ENCODE measurements at places on chromosomes 2 and 18.

GRCh38 chr2:138476940-138477339 lies 24.6 kb upstream of the SPOPL start:
- peak; percentile 10 for DNase-seq

DNA sequence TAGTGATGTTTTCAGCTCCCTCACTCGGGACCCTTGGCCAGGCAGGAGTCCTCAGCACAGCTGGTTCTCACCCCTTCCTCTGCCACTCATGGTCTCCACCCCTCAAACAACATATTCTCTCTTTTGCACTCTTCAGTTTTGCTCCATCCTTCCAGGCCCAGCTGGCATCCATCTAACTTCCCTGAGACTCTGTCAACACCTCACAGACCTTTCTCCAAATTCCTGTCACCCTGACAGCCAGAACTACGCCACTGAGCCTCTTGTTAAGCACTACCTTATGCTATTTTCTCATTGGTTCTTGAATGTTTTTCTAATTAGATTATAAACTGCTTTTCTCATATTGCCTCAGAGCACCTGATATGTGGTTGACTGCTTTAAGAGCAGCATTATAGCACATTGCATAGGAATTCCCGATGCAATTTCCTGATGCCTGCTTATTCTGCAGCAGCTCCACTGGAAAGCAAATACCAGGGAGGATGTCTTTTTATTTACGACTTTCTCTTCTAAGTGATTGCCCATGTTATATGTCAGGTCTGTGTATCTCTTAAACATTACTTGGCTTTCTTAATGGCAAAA lies 12.4 kb upstream of the INO80C start:
- no peak for DNase-seq

DNA sequence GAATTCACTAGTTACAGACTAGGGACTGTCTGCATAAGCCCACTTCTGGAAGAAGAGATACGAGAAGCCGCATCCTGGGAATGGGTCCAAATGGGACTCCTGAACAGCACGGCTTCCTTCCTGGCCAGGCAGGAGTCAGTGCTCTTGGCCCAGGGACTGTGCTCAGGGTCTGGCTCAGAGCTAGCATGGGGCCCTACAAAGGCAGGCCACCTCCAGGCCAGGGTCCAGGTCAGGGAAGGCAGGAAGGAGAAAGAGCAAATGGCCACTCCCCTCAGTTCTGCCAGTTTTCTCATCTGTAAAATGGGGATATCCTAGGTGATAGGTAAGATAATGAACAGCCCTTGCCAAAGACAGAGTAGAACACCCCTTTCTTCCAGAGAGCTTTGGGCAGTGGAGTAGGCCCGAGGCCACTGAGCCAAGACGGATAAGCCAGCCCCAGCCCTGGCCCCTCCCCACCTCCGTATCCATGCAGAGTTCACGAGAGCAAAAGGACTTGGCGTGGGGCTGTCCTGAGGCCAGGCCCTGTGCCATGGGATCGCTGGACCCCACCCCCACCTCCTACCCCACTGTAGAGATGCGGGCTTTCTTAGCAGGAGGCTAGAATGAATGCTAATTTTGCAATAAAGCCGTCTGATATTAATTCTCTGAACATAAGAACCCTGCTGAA lies 190.1 kb downstream of the MGAT5 start:
- DNase-seq, result no peak

DNA sequence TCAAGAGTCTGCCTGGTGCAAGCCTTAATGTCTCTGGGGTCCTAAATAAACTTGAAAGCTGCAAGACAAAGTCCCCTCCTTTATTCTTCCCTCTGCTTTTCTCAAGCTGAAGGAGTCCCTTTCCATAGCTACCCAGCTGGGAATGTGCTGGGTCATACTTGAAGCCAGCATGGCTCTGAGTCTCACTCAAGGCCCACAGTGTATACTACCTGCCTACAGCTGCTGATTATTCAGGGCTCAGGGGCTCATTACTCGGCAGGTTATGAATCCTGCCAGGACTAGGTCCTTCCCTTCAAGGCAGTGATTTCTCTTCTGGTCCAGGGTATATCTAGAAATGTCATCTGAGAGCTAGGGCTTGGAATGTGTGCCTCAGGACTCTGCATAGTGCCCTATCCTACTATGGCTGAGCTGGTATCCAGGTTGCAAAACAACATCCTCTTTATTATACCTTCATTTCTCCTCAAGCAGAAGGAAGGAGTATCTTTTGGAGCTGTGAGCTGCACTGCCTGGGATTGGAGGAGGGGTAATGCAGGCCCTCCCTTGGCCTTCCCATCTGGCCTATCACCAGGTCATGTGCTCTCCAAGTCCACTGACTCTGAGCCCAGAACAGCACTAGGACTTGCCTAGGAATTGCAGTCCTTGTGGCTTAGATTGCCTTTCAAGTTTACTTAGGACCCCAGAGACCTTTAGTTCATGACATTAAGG lies 22.3 kb downstream of the IL1RN start:
- DNase-seq, result no peak

DNA sequence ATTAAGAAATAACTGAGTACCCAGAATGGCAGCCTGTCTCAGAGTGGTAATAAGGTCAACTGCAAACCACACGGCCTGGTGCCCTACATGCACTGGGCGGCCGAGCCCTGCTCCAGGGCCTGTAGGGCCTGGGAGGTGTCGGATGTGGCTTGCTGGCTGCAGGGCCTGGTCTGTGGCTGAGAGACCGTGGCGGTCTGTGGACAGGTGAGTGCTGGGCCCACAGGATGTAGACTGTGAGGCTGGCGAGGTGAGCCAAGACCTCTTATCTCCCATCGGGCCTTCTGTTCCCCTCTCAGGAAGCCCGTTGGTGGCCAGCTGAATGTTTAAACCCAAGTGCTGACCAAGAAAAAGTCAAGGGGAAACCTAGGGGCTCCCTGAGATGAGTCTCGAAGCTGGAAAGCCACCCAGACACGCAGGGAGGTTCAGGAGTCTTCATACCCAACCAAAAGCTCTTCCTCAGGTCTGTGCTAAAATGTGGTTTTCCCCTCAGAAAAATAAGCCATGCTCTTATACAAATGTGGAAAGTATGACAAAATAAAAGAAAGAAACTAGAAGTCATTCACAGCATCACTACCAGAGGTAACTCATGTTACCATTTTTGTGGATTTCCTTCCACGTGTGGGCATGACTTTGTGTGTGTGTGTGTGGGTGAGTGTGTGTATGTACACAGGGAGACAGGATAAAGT lies 47.7 kb upstream of the CTDP1 start:
- no peak for DNase-seq

DNA sequence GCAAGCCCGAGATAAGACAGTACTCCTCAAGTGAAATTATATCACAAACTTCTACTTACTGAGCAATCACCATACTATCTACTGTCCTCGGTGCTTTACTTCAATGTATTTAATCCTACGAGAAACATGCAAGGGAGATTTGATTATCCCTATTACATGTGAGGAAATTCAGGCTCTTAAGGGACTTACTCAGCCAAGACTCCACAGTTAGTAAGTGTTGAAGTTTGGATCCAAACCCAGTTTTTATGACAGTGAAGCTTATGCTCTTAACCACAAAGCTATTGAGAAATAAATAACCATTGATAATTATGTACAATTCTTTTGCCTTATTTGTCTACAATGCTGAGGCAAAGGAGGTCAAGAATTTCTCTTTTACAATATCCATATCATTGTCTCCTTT lies 672.9 kb upstream of the ACVR2A start:
- DNase-seq, result no peak

DNA sequence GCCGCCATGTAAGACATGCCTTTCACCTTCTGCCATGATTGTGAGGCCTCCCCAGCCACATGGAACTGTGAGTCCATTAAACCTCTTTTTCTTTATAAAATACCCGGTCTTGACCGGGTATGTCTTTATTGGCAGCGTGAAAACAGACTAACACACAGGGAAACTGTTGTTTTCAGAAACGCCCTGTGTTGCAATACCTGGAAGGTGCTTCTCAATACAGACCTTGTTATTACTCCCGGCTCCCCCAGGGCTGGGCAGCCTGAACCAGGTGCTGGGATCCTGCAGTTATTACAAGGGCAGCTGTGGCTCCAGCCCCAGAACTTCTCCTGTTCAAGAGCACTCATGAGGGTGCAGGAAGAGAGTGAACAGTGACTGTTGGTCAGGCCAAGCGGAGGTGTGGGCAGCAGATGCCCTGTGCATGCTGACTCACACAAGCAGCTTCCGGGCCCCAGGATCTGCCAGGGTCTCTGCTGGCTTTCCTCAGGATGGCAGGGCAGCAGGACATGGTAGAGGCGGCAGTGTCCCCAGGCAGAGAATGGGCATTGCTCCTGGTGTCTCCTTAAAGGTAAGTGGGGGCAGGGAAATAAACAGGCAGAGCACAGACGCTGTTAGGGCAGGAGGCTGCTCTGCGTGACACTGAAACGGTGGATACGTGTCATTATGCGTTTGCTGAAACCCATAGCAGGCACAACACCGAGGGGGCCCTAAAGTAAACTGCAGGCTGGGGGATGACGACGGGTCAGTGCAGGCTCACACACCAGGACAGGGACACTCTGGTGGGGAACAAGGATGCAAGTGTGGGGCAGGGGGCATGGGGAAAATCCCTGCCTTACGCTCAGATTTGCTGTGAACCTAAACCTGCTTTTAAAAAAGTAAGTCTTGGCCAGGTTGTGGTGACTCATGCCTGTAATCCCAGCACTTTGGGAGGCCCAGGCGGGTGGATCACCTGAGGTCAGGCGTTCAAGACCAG lies 89.1 kb downstream of the NDUFA10 start:
- no peak for DNase-seq

DNA sequence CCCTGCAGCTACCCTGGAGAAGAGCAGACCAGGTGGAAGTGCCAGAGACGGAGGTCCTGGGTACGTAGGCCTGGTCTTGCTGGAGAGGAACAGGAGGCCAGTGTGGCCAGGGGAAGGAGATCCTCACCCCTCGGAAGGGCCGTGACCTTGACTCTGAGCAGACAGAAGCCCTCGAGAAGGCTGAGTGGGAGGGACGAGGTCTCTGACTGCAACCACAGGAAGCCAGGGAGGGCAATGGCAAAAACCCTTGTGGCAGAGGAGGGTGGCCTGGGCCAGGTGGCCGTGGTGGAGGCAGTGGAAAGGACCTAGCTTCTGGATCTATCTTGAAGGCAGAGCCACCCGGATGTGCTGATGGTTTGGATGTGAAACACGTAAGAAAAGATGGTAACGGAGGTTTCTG lies 28.1 kb downstream of the THAP4 start:
- no peak for DNase-seq

DNA sequence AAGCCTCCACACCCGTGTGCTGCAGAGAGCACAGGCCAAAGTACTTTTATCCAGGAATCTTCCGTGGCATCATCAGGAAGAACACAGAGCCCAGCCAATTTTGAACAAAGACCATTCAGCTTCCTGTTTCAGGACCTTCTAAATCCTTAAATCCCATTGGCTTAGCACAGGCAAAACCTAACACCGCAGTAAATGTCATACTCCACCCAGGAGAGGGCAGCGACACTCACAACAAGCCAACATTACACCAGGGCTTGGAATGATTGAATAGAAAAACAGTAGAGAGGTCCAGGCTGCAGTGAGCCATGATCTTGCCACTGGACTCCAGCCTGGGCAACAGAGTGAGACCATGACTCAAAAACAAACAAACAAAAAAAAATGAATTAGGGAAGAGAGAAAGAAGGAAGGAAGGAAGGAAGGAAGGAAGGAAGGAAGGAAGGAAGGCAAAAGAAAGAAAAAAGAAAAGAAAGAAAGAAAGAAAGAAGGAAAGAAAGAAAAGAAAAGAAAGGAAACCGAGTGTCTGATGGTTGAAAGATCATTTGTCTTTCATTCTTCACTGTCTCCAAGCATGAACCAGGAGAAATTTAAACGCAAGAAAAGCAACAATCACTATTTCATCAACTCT lies 144.6 kb upstream of the SATB2 start:
- peak; percentile 52 for DNase-seq

- no peak for DNase-seq
These were observed 161.7 kb upstream of the NABP1 start for GRCh38 chr2:191516260-191516659.

DNA sequence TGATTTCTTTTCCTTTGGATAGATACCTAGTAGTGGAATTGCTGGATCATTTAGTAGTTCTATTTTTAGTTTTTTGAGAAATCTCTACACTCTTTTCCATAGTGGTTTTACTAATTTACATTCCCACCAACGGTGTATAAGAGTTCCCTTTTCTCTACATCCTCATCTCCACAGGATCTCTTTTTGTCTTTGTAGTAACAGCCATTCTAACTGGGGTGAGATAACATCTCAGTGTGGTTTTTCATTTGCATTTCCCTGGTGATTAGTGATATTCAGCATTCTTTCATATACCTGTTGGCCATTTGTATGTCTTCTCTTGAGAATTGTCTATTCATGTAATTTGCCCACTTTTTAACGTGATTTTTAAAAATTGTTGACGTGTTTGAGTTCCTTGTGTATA lies 13.8 kb downstream of the RFTN2 start:
- no peak for DNase-seq

DNA sequence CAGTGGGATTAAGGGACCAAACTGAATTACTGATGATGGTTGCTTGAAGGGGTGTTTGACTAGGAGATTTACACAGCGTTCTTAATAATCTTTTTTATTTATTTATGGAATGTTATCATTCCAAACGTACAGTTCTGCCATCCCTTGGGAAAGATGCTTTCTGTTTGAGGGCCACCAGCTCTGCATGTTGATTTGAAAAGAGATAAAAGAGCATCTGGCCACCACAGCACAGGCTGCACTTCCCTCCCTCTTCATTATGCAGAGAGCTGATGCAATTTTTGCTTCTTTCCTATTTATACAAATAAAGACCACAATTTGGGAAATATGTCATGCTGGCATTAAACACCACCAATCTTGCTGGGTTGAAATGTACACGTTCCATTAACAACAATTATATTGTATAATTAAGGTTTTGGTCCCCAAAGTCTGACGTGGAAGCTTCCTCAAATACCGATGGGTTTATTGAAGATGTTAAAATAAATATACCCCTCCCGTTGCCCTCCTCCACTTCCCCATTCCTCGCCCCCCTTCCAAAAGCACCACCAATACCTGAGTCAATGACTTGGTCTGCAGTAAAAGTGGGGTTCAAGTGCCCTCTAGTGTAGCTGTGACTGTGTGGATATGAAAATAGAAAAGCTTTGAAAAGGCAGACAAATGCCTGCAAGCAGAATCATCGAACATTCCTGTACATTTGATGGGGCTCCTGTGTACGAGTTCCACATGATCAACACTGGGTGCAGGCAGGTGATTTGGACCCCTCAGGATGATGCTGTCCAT lies 211.9 kb downstream of the HRH4 start:
- no peak for DNase-seq

DNA sequence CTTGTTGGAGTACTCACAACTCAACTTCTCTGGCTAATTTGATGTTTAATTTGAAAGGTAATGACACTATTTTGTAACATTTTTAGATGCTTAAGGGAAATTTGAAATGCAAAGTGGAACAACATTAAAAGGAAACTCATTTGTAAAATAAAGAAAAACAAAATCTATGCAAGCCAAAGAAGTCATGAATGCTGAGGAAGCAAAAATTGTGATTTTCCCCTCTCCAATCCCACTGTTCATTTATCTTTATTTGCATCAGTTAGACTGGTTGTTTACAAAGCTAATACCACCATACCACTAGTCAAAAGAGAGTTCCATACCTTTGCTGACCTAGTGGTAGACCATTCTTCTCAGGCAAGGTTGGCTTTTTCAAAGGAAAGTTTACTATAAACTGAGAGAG lies 2.2 kb upstream of the B4GALT6 start:
- no peak for DNase-seq

All from iPS-NIHi11 (cell line).